Upper lobe of left lung (tissue), 6 donors: ENCODE measurements at places on chromosomes 3 and 15.

- no peak for DNase-seq
These were observed 11.5 kb downstream of the MUC4 start for GRCh38 chr3:195800240-195800639.

DNA sequence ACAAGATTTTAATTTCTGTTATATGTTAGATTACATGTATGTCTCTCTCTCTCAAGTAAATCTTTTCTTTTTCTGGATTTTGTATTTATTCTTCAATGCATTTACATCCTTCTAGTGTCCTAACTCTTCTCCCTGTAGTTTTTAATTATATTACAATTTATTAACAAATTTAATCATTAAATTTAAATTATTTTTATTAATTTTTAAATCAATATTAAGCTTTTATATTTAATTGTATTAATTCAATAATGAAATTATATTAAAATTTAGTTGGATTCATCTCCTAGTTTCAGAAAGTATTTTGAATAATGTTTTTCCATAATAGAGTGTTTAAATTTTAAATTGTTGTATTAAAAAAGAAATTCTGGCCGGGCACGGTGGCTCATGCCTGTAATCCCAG lies 29.8 kb downstream of the MLF1 start:
- no peak for DNase-seq

DNA sequence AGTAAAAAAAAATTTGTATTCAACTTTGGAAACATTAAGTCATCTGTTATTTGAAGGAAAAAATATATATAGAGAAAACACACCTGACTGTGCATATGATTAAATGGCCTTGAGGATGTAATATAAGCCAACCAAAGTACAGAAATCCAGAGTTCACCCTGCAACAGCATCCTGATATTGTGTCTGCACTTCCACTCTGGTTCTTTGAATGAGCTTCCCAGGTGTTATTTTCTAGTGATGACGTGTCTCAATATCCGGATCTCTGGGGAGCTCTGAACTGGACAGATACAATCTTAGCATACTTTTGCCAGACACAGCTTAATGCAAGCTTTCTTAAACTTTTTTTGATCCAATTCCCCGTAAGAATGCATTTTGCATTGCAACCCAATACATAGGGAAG lies 19.5 kb upstream of the PIK3CB start:
- DNase-seq: no peak

DNA sequence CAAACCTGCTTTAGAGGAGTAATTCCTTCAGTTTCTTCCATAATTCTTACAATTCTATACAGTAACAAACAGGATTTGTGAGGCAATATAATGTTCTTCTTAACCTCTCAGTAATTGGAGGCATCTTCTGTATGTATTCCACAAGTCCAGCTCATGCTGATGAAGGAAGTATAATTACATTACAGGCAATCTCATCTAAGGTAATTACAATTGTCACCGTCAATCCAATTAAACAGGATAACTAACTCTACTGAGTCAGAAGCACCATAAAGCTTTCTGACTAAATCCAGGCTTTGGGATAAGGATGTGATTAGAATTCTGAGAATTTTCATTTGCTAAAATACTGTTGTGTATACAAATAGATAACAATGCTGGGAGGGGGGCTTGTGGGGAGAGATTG lies 115.2 kb upstream of the SEMA6D start:
- DNase-seq: no peak

GRCh38 chr15:65400760-65401610 lies 21.8 kb downstream of the IGDCC4 start:
- DNase-seq: peak; percentile 50

DNA sequence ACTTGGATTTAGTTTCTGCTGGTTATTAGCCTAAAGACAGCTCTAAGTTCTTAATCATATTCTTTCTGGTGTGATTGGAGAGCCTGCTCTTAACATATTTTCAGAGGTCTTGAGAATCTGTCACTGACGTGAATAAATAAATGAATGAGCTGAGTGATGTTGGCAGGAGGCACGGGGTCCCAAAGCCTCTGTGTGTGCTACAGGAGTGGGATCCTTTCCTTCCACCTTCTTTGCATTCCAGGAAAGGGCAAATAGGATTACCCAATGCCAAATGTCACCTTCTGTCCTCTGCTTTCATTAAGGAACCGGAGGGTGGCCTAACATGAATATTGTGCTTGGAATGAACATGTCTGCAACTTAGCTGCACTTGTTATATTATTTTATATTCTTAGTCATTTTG lies 53.1 kb downstream of the CD47 start:
- DNase-seq: no peak
